Activated CD4-positive, alpha-beta T cell treated with anti-CD3 and anti-CD28 coated beads for 36 hours (primary cell): ENCODE measurements at places on chromosomes 11 and 22. TPM values are rescaled to one million over a fixed set of nuclear protein-coding genes. Genes with fewer than 3 reads are reported as not detected.

DNA sequence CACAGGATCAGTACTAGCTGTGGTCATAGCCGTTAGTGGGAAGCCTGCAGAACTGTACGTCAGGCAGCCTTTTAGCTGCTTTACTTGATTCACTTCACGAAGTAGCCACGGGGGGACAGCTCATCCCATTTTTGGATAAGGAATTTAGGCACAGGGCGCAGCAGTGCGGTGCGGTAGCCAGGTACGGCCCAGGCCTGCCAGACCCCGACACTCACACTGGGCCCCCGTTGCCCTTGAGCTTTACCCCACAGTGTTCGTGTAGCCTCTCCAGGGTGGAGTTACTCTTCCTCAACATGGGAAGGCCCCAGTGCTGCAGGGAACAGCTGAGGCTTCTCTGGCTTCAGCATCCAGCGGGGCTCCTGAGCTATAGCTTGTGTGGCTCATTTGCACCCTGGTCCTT lies 59.4 kb downstream of the SBF1 start:
- no peaks in the 10 kb centered on the region for H3K27me3 ChIP-seq
- H3K36me3 ChIP-seq: peaks cover 27% of the 10 kb centered on the region
- no peak overlapping the region for H3K4me3 ChIP-seq
- DNase-seq: no peak

The MS4A3 gene
- total RNA-seq: not detected

DNA sequence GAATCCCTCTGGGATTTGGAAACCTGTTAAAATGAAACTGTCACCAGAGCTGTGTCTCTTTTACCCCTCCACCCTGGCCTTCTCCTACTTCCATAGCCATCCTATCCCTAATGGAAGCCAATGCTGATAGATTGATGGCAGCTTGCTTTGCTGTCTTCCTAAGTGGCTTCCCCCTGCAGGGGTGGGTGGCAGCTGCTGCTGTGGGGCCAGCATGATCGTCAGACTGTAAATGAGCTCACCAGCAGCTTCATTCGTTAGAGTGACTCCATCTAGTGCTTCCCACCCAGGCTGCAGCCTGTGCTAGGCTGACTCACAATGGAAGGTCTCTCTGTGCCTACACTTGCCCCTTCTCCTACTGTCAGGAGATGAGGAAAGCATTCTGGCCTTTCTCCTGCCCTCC lies 311.0 kb downstream of the BUD13 start:
- no peak for DNase-seq
- H3K27me3 ChIP-seq: peaks cover 14% of the 10 kb centered on the region
- H3K4me1 ChIP-seq: no peaks in the 10 kb centered on the region
- H3K36me3 ChIP-seq: no peaks in the 10 kb centered on the region

- H3K4me3 ChIP-seq: no peak overlapping the region
- H3K27ac ChIP-seq: no peak overlapping the region
- no peak for DNase-seq
- H3K4me1 ChIP-seq: no peaks in the 10 kb centered on the region
- H3K36me3 ChIP-seq: no peaks in the 10 kb centered on the region
Measured at GRCh38 chr11:2675540-2675939, 24.3 kb downstream of the KCNQ1OT1 start.

The TRIM29 gene
- not detected for total RNA-seq

The TRIM49 gene
- not detected for total RNA-seq

- H3K27ac ChIP-seq: no peak overlapping the region
- peaks cover 5% of the 10 kb centered on the region for H3K4me1 ChIP-seq
- H3K27me3 ChIP-seq: no peaks in the 10 kb centered on the region
- H3K36me3 ChIP-seq: peaks cover 6% of the 10 kb centered on the region
- no peak overlapping the region for H3K4me3 ChIP-seq
- DNase-seq: no peak
Measured at GRCh38 chr11:14163576-14163975, 195.4 kb downstream of the RRAS2 start.

DNA sequence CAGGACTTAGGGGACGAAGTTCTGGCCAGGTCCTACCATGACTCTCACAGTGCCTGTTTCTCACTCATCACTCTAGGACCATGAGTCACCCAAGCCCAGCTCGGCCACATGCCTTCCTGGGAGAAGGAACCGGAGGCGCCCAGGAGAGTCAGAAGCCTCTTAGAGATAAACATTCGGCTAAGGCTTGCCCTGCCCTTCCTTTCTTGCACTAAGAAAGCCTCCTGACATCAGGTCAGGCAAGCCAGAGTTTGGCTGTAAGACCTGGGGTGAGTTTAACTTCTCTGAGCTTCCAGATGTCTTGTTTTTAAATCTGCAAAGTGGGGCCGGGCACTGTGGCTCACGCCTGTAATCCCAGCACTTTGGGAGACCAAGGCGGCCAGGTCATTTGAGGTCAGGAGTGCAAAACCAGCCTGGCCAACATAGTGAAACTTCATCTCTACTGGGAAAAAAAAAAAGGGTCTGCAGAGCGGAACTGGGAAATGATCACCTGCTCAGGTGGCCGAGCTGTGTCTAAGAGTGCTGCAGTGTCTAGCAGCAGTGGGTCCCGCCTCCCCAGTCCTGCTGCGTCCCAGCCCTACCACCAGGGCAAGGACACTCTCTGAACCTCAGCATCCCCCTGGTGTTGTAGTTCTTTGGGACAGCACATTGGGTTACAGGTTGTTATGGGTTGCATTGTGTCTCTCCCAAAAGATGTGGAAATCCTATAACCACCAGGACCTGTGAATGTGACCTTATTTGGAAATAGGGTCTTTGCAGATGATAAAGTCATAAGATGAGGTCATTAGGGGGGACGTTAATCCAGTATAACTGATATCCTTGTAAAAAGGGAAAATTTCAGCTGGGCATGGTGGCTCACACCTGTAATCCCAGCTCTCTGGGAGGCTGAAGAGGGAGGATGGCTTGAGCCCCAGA lies 1.8 kb upstream of the CARS1 start:
- H3K4me3 ChIP-seq: peak overlapping the region; percentile 23
- DNase-seq: no peak
- no peaks in the 10 kb centered on the region for H3K27me3 ChIP-seq
- H3K27ac ChIP-seq: no peak overlapping the region

- H3K27ac ChIP-seq: no peak overlapping the region
- no peaks in the 10 kb centered on the region for H3K4me1 ChIP-seq
- H3K36me3 ChIP-seq: no peaks in the 10 kb centered on the region
- DNase-seq: no peak
Measured at GRCh38 chr11:2363577-2364370, 13.3 kb upstream of the CD81 start.

- no peaks in the 10 kb centered on the region for H3K27me3 ChIP-seq
- no peak for DNase-seq
- peaks cover 6% of the 10 kb centered on the region for H3K36me3 ChIP-seq
- peaks cover 68% of the 10 kb centered on the region for H3K4me1 ChIP-seq
- no peak overlapping the region for H3K4me3 ChIP-seq
Measured at GRCh38 chr11:12122083-12122482, 11.7 kb downstream of the MICAL2 start.

DNA sequence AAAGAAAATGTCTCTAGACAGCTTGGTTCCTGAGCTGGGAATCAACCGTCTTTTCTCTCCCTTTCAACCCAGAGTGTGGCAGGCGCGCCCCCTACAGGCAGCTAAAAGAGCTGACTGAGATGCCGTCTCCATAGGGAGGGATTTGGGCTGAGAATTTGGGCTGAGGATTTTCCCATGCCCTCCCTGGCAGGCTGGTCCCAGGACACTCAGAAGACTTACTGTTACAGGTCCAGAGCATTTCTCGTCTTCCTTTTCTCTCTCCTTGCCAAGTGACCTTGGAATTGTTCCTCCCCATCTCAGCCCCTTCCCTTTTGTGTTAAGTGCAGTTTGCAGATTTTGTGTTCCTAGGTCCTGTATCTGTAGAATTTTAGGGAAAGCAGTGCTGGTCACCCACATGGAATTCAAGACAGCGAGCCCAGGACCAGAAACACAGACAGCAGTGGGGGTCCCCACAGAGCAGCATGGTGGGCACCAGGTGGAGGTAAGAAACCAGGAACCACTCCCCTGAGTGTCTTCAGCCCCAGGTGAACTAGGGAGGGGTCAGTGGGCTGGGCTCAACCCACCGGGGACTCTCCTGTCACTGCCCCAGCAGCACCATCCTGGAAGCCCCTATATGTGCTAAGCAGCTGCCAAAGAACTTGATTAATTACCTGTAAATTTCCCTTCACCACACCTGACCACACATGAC lies 9.9 kb upstream of the IGLL5 start:
- no peak overlapping the region for H3K27ac ChIP-seq
- no peaks in the 10 kb centered on the region for H3K27me3 ChIP-seq
- H3K36me3 ChIP-seq: peaks cover 4% of the 10 kb centered on the region
- peak; percentile 86 for DNase-seq

The ADAMTS15 gene
- total RNA-seq: not detected

The F2 gene
- total RNA-seq: not detected
